LNCaP clone FGC (cell line): ENCODE measurements at places on chromosomes 2 and 18.

DNA sequence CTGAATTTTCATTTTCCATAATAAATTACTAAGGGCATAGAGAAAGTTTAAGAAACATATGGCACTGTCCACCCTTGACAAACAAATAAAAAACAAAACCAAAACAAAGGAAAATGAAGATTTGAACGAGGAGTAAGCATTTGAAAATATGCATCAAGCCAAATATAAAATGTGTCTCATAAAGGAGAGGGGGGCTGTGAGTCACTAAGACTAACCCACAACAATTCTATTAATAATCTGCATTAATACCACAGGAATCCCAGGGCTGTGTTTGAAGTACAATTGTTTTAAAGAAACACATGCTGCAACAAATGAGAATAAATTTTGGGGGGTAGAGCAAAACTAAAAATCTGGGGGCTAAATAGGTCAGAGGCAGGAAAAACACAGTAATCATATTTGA lies 53.8 kb upstream of the STK17B start:
- no peak for DNase-seq

GRCh38 chr2:205687641-205687956 lies 5.3 kb downstream of the NRP2 start:
- DNase-seq, result no peak

DNA sequence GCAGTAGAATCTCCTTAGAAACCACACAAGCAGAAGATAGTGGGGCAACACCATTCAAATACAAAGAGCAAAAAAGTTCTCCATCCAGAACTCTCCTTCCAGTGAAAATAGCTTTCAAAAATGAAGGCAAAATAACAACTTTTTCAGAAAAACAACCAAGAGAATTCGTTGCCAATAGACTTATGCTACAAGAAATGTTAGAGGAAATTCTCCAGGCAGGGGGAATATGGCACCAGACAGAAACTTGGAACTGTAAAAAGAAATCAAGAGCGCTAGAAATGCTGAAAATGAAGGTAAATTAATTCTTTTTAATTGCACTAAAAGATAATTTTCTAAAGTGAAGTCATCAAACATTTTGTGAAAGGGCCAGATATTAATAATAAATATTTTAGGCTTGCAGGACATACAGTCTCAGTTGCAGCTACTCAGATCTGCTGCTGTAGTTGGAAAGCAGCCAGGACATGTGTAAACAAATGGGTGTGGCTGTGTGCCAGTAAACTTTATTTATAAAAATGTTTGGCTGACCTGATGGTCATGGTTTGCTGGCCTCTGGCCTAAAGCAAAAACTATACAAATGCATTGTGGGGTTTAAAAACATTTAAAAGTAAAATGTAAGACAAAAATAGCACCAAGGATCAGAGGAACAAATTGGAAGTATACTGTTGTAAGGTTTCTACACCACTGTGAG lies 73.7 kb upstream of the TGFA start:
- DNase-seq, result peak; percentile 70

GRCh38 chr2:186734957-186735734 lies 41.3 kb downstream of the FAM171B start:
- no peak for DNase-seq

DNA sequence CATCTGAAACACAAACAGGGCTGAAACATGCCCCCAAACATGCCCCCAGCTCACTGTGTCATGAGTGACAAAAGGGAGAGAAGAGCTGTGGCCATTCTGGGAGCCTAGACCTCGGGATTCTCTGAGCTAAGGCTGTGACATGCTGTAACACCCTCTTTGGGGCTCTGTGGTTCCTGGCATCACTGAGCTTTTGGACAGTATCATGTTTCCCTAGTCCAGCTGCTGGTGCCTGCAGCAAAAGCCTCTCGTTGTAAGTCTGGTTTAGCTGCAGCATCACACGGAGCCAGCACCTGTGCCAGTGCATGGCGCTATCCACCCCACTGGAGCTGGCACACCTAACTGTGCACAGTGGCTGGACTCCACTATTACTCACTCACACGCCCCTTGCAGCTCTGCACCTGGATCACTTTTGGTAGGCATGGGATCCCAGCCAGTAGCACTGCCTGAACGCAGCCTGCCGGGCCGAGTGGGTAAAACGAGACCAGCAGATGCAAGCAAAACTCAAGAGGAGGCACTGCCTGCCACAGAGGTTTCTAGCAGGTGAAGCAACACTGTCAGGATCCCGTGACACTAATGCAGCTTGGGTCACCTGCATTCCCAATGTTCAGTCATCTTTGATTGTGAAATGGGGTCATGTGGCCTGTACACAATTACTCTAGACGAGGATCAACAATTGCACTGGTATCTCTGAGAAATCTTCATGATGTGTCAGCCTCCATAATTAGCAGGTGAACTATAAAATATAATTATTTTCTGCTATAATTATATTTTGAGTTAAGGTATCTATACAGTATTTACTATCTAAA lies 547.2 kb downstream of the ZNF804A start:
- no peak for DNase-seq

DNA sequence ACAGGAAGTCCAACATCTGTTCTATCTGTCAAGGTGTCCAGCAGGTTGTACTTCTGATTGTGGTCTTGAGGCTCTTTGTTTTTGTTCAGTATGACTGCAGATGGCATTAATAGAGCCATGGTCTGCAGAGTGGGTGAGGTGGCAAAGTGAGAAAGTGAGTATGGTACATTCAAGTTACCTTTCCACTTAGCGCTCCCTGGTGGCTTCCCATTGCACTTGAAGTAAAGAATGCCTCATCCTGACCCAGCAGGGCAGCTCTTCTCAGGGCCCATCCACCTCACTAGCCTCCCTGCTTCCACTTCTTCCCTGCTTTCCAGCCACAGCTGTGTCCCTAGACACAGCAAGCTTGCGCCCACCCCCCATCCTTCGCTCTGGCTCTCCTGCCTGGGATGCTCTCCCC lies 148.0 kb upstream of the ALPP start:
- no peak for DNase-seq

DNA sequence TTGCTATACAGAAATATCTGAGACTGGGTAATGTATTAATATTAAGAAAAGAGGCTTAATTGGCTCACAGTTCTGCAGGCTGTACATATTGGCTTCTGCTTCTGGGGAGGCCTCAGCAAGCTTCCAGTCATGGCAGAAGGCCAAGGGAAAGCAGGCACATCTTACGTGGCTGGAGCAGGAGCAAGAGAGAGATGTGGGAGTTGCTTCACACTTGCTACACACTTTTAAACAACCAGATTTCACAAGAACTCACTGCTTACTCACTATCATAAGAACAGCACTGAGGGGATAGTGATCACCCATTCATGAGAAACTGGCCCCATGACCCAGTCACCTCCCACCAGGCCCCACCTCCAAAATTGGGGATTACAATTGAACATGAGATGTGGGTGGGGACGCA lies 50.6 kb downstream of the MAPRE2 start:
- no peak for DNase-seq

DNA sequence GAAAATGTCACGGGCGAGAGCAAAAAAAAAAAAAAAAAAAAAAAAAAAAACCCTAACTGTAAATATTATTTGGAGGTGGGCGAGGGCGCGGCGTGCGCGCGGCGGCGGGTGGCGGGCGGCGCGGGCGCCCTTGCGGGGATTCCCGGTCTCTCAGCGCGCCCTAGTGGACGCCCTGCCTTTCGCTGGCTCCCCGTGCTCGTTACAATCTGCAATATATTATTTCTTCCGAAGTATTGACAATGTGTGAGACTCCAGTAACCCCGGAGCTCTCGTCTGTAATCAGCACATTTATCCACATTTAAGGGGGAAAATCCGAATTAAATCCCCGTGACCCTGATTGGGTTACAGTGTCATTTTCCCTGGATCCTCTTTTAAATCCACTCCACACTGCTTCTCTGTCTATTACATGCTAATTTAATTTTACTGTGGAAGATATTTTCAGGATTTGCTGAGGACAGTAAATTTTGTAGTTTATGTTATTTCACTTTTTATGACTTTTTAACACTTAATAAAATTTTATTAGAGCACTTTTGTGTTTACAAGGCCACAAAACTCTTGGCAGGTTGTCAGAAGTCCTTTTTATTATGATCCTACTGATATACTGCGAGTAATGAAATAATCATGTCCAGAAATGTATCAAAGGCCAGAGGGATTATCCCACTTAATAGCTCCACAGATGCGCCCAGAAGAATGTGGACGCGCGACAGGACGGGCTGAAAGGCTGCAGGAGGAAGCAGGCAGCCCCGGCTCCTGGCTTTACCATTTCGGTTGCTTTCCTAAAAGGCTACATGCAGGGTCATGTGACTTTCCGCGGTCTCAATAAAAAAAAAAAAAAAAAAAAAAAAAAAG lies 369.1 kb downstream of the MTX2 start:
- DNase-seq, result peak; percentile 28

GRCh38 chr2:234254783-234255521 lies 204.4 kb downstream of the SPP2 start:
- DNase-seq, result no peak

- no peak for DNase-seq
These were observed 119.9 kb downstream of the LYPD1 start for GRCh38 chr2:132549935-132550670.

DNA sequence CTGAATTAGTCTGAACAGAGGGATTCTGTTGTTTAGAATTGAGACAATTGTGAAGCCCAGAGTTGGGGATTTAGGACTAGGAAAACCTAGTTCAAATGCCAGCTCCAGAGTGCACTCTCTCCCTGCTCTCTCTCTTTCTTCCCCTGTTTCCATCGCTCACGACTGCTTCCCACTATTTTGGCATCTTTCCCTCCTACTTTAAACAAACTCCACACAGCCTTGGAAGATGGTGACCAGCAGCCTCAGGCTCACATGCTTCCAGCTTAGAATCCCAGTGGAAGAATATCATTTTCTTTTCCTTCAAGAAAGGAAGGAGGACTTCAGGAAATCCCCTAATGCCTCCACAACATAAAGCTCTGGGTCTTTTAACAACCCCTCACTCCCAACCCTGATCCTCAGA lies 6.1 kb upstream of the DNMT3A start:
- DNase-seq, result no peak

- no peak for DNase-seq
These were observed 1265.5 kb upstream of the ACVR2A start for GRCh38 chr2:146579147-146579930.

DNA sequence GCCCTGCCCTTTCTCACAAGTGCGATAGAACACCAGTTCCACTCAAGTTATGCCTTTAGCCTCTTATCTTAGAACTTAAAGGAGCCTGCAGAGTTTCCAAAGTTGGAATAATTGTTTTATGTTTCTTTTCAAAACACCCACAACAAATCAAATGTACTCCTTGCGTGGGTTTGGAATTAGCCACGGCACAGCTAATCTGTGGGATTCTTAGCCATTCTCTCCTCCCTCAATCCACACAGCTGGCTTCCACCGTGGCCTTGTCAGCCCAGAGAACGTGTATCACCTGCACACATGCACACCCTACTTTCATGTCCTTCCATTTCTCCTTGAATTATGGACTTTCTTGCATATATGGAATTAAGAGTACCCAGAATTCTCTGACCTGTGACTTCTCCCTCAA lies 135.1 kb upstream of the LTBP1 start:
- no peak for DNase-seq

DNA sequence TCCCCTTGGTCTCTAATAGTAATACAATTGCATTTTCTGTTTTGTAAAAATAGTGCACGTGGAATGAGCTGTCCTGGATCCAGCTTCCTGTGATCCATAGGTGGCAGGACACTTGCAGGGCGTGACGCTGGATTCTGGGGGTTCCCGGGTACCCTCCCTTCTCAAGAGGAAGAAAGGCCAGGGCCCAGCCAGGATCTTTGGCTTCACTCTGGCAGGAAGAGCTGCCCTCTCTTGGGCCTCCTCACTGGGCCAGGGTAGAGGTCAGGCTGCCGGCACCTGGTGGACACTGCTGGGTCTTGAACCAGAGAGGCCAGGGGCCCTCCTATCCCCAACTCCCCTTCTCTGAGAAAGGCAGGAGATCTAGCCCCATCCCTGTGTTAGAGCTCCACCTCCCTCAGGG lies 37.8 kb upstream of the OTOF start:
- no peak for DNase-seq

- no peak for DNase-seq
These were observed 345.2 kb upstream of the VRK2 start for GRCh38 chr2:57701391-57701791.

DNA sequence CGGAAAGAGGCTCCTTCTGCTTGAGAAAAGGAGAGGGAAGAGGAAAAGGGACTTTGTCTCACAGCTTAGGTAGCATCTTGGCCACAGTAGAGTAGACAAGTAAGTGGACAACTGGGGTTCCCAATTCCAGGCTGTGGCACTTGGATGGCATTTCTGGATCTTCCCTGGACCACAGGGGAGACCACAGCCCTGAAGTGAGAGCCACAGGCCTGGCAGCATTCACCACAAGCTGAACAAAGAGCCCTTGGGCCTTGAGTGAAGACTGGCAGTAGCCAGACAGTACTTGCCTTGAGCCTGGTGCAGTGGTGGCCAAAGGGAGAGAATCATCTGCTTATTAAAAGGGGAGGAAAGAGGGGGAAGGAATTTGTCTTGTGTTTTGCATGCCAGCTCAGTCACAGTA lies 226.1 kb upstream of the KLHL14 start:
- no peak for DNase-seq

GRCh38 chr18:48541026-48541746 lies 2.4 kb downstream of the CTIF start:
- no peak for DNase-seq

DNA sequence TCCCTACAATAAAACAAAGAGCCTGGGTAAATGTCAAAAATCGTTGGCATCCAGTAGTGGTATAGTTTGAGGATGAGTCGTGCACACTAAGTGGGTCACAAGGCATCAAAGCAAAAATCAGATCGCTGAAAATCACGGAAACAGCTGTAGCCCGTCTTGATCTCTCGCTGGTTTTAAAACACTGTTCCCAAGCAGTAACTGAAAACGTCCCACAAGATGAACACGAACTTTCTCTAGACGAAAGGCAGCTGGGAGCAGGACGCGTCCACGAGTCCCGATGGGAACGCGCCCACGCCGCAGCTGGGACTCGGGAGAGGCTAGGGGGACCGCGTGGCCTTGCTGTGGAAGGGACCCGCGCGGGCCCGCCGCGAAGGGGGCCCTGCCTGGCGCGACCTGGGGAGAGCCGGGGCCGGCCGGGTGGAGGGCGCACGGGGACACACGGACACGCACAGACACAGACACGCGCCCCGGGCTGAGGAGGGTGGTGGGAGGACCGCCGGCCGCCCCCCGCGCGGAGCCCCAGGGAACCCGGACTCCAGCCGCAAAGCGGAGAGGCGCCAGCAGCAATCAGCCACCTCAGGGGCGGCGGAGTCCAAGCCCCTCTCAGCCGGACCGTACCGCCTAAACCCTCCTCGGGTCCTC lies 651 bp downstream of the STK17B start:
- no peak for DNase-seq

- no peak for DNase-seq
These were observed 223.6 kb upstream of the EPAS1 start for GRCh38 chr2:46073540-46074046.

GRCh38 chr2:218381916-218382366 lies at the start of gene SLC11A1:
Gene SLC11A1, plus strand, starts transcription at chr2:218382273. Its CDS starts 96 bp downstream, at chr2:218382369.
- no peak for DNase-seq
